Stimulated activated naive B cell treated with anti-CD40 and anti-IgM and Interleukin-4, amounts not matched to agents 10 μg/mL and 1 μg/mL and 100 μg/mL, for 72 hours (primary cell): ENCODE measurements at places on chromosomes 3 and 15.

- no peak for DNase-seq
Measured at GRCh38 chr15:68706256-68706655, 114.4 kb downstream of the ANP32A start.

DNA sequence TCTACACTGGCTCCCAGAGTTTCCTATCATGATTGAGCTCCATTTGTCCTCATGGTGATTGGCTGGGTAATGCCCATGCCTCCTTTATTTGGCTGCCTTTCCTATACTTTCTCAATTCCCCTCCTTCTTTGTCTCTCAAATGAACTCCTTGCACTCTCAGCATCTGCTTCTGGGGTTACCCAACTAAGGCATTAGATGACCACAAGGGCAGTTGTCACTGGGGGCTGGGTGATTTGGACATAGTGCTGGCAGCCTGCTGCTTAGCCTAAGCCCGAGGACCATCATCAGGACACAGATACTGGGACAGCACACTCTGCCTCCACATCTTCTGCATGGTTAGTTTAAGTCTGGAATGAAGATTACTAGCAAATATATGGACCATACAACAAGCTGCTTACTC, 49.2 kb upstream of the LRRFIP2 start:
- no peak for DNase-seq

DNA sequence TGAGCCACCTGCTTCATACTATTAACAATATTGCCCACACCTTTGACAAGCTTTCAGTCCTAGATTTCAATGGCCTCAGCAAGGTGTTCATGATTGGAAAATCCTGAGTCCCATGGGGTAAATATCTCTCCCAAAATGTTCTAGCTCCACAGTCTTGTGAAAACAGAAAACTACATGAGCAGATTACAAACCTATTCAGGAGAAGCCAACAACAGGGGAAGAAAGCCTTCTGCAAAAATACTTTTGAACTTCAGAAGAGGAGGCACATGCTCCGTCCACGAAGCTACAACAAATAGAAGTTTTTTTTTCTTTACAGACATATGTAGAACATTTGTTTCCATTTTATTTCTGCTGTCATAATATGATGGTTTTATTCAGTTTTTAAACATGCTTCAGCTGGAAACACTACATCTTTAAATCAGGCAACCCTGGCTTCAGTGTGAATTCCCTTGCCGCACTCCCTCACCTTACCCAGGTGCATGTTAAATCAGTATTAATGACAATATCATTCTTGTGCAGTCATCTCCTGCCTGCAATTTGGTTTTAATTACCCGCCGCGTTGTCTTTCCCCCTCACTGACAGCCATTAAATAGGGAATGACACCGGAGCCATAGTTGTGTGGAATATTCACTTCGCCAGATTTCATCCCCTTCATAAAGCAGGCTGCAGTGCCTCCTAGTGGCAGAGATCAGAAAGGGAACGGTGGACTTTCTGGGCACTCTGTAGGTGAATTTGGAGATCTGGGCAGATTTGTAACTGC, 725.5 kb upstream of the ARRDC4 start:
- no peak for DNase-seq

DNA sequence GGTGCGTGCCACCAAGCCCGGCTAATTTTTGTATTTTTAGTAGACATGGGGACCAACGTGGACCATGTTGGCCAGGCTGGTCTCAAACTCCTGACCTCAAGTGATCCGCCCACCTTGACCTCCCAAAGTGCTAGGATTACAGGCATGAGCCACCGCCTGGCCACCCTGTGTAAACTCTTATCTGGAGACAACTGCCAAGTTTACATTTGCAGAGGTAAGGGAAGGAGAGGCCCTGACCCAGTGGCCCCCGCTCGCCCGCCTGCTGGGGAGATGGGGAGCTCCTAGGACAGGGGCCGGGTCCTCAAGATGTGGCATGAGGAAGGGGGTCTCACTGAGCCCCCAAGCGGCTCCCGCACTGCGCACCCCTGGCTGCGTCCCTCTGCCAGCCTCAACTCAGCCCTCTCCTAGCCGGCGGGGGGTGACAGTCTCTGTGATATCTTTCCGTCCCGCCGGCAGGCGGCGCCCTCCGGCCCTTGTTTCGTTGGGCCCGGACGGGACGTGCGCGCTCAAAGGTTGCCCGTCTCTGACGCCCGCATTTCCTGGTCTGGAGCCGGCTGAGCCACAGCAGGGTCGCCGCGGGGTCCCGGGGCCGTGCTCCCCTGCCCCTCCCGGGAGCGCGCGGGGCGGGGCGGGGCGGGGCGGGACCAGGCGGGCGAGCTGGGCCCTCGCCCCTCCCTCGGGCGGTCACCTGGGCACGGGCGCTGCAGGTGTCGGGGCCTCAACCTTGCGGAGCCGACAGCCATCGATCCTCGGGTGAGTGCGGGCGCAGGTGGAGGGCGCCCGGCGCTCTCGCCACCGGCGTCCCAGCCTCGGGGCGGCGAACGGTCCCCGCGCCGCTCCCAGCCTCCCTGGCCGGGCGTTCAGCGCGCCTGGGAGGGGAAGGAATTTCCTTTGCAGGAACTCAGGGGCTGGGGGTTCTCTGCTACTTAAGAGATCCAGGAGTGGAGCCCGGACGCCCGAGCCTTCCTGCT, at the start of gene GPR160:
Gene GPR160, plus strand, starts transcription at position 533 of the 971 bp plus-strand sequence. CDS start 45,978 bp downstream, outside the sequence.
- DNase-seq: peak; percentile 84

GRCh38 chr3:43873723-43874122, 183.0 kb downstream of the ABHD5 start:
- no peak for DNase-seq

DNA sequence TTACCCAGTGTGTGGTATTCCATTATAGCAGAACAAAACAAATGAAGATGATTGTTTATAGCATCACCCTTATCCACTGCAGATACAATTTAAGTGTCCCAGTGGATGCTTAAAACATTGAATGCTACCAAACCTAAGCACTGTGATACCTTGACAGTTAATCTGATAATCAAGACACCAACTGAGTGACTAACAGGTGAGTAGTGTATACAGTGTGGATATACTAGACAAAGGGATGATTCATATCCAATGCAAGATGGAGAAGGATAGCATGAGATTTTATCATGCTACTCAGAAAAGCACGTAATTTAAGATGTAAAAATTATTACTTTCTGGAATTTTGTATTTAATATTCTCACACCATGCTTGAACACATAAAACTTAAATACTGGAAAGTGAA, 1449.0 kb downstream of the OTOL1 start:
- no peak for DNase-seq

DNA sequence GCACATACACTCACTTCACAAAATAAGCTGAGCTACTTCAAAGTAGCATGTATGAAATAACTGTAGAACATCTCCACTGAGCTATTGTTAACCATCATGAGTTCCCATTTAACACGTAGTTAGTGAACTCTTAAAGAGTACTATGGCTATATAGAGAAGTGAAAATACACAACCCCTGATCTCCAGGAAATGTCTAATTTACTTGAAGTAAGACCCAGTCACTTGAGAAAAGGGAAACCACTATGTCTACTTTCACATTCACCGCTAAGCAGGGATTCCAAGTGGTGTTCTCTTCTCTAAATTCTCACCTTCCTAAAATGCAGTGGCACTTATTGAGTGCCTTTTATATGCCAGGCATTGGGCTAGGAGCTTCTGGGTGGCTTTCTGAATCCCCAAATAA, 35.0 kb upstream of the COLQ start:
- DNase-seq: peak; percentile 19

DNA sequence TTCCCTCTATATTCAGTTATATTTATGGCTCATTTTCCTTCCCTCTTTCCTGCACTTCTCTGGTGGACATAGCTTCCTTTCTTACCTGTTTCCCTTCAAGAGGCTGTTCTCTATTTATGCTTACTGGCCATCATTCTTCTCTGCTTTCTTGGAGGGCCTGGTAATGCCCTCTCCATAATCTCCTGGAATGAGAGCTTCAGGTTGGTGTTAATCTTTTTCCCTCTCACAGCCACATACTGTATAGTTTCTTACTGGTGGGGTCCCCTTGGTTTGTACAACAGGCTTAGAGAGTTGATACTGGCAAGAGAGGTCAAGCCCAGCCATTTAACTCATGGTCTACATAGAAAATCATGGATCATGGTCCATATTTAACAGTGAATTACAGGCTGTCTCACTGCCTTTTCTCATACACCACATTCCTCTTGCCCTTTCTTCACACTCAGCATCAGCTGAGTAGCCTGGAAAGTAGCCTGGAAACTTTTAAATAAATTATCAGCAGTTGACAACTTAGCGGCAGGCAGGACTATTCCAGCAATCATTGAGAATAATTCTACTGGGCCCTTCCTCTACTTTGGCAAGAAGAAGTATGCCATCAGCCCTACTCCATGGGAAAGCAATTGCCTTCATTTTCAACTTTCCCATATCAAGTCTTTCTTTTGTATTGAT, 38.0 kb upstream of the DPH6 start:
- DNase-seq: no peak

DNA sequence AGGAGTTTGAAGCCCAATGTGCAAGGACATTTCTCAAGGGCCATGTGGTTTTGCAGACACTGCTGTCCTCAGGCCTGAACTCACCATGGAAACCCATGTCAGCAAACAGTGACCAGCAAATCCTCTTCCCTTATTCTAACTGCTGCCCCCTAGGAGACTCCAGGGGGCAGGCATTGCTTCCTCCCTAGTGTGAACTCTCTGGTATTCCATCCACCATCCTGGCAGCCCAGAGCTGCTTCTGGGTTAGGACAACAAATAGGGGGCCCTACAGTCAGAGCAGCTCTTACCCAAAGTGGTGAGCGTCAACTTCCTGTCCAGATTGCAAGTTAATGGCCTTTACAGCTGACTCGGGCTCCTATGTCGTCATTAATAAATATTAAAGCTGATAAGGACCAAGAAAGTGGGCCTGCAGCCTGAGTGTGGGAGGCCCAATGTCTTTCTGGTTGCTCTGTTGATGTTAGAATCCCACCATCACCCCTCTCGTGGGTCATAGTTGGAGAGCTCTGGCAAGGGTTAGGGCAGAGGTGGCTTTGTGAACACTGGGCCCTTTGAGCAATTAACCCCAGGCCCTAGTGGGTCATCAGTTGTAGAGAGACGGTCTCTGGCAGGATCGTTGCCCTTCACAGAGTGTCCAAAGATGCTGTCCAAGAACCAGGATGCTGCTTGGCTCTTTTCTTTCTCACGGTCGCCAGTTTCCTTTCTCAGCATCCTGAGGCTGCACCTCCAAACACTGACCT, 41.5 kb downstream of the TGM4 start:
- DNase-seq: no peak

- no peak for DNase-seq
Measured at GRCh38 chr3:78761126-78761525, 1006.7 kb downstream of the ROBO1 start.

DNA sequence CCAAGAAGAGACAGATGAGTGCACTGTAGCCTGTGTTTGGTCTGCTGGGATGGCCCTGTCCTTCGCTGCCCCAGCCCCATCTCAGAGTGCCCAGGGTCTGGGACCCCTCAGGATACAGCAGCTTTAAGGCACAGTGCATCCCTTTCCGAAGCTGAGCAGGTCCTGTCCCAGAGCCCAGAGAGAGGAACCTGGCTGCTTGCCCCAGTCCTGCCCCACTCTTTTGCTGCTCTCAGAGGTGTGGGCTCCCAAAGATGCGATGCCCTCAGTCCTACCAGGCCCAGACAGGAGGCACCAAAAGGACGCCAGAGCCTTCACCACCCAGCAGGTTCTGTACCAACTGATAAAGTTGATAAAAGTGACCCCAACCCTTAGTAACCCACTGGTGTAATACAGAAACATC, 8.2 kb downstream of the PLCD1 start:
- no peak for DNase-seq
